ENCODE measurements at places on chromosomes 16 and 17.

- no peak for DNase-seq
Measured at GRCh38 chr17:8332688-8333087, 7.0 kb upstream of the ODF4 start.

DNA sequence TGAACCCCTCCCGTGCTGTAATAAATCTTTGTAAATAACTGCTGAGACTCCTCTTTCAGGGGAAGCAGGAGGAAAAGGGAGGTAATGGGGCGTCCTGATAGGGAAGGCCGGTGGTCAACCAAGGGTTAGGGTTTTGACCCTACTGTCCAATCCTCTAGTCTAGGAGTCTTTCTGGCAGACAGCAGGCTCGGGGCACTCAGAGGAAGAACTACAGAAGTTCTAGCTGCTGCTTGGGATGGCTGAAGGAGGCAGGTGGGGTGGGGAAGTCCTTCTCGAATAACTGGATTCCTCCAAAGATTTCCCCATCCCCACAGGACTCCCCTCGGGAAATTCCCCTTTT is 387 bp upstream of the STARD3 start:
- DNase-seq: no peak

GRCh38 chr17:77666881-77667395 is 291.6 kb upstream of the TNRC6C start:
- DNase-seq: no peak

DNA sequence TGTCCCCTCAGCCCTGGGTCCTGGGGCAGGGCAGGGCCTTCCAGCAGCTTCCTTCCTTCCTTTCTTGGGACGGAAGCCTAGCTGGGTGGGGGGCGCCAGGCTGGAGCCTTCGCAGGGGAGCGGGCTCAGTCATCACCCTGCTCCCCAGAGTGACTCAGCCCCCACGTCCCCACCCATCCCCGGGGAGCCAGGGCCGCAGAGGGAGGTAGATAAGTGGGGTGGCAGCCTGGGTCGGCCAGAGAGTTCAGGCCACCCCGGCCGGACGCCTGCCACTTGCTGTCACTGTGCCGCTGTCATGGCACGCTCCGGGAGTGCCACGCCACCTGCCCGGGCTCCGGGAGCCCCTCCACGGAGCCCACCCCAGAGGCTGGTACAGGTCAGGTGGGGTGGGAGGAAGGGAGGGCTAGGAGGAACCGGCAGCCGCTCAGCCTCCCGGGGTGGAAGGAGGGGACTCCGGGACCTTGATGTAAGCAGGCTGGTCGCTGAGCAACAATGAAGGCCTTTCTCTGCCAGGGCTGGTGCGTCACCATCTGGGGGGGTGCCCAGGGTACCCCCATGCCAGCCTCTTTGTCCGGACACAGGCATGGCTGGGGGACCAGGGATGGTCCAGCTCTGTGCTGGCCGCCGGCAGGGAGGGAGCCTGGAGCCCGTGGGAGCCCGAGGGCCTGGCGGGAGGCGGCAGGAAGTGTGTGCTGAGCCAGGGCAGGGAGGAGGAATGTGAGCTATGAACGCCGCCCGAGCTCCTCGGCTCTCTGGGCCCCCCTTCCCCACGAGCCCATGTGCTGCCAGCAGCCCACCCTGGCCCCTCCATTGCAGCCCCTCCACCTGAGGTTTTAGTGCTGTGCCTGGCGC is 6.6 kb downstream of the NHERF2 start:
- no peak for DNase-seq

Data from lower lobe of right lung (tissue), 2 donors.